Right ventricle myocardium inferior (tissue), 1 donor: ENCODE measurements at places on chromosomes 4 and X.

- no peak for DNase-seq
Measured at GRCh38 chr4:183303301-183303700, 16.8 kb downstream of the CLDN22 start.

GRCh38 chr4:10734697-10735096 is 50.1 kb upstream of the CLNK start:
- no peak for DNase-seq

DNA sequence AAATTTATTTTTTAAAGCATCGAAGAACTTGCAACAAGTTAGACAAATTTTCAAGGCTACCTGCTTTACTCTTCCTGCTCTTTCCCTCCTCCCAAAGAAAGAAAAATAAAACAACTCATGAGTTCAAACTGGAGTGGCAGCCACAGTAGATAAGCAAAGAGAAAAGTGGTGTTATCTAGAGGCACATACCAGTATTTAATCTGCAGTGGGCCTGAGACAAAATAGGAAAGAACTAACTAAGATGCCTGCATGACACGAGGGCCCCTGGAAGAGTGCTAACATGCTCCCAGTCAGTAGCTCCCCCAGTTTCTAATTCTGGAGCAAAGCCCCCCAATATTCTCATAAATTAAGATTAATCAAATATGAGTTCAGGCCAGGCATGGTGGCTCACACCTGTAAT is 7.9 kb downstream of the ARL9 start:
- DNase-seq = no peak

GRCh38 chrX:2463973-2464676 is 36.7 kb downstream of the DHRSX start:
- no peak for DNase-seq

DNA sequence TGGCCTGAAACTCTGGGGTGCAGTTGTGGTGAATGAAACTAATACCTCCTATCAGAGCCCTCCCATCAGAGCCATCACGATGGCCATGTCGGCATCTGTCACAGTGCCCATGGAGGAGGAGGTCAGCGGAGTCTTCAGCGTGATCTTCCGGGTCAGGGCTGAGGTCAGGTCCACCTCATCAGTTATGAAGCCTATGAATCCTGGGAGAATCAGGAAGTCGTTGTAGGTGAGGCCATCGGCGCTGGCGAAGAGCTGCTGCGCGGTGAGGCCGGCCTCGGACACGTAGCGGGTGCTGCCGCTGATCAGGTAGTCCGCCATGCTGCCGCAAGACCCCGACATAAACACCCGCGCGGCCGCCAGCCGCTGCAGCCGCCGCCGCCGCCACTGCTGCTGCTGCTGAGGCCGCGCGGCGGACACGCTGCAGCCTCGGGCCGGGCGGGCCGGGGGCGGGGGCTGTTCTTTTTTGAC is 376.7 kb upstream of the MAOA start:
- no peak for DNase-seq

- no peak for DNase-seq
Measured at GRCh38 chr4:26820346-26820745, 40.3 kb upstream of the STIM2 start.

GRCh38 chrX:101357166-101357795 is 8.7 kb upstream of the TIMM8A start:
- no peak for DNase-seq

GRCh38 chr4:68718447-68719074 is 48.1 kb upstream of the UGT2B15 start:
- DNase-seq = no peak

GRCh38 chrX:22310779-22311178 is 38.1 kb downstream of the CBLL2 start:
- no peak for DNase-seq

DNA sequence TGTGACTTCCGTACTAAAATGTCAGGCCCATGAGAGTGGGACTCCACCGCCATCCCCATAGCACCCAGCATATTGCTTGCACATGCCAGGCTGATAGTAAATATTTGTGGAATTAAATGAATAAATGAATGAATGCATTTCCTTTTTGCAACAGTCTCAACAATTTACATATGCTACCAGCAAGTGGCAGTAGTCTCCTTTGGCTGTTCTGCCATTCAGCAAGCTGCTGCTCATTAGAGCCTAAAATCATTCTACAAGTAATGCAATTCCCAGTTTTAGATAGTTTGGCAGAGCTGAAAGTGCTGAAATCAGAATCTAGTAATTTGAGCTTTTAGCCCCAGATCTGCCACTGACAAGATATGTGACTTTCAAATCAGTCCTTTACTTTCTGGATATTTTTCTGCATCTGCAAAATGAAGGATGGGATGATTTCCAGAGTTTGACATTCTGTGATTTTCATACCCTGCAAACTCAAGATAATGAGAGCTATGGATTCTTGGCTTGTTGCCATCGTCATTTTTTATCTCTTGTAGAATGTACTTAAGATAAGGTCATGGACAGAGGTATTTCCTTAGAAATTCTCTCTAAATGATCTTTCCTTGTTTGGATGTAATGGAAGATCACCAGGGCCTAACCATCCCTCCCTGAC is 35.7 kb upstream of the INTS6L start:
- DNase-seq = no peak

DNA sequence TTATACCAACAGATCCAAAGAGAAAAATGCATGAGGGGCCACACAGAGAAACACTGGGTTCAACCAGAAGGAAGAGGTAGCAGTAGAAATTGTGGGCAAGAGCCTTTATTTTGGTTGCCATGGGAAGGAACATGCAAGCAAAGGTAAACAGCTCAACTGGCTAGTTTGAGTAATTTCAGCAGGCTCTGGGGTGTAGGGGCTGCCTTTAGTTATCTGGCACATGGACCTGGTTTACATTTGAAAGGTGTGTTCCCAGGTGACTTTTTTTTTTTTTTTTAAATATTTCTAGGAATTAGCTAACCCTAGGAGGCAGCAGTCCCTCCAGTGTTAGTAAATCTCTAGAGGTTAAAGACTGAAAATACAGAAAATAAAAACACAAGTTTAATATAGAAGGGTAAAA is 481.9 kb downstream of the ACTRT1 start:
- no peak for DNase-seq

DNA sequence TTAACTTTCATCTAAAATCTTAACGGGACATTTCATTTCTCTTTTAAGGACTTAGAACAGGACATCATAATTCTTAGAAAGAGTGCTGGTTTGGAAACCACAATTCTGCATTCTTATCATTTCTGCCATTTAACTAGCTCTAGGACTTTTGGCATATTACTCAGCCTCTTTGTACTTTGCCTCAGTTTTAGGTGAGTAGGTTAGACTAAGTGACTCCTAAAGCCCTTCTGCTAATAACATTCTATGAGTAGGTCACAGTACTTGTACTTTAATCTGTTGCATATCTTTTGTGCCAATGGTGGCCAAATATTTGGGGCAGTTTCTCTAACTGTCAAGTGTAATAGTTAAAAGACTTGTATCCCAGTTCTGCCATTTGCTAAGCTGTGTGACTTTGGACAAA is 115.4 kb upstream of the NUDT6 start:
- DNase-seq = no peak
